CD4-positive, alpha-beta T cell treated with Interferon gamma for 1 hour (primary cell): ENCODE measurements at places on chromosomes 6 and 20.

DNA sequence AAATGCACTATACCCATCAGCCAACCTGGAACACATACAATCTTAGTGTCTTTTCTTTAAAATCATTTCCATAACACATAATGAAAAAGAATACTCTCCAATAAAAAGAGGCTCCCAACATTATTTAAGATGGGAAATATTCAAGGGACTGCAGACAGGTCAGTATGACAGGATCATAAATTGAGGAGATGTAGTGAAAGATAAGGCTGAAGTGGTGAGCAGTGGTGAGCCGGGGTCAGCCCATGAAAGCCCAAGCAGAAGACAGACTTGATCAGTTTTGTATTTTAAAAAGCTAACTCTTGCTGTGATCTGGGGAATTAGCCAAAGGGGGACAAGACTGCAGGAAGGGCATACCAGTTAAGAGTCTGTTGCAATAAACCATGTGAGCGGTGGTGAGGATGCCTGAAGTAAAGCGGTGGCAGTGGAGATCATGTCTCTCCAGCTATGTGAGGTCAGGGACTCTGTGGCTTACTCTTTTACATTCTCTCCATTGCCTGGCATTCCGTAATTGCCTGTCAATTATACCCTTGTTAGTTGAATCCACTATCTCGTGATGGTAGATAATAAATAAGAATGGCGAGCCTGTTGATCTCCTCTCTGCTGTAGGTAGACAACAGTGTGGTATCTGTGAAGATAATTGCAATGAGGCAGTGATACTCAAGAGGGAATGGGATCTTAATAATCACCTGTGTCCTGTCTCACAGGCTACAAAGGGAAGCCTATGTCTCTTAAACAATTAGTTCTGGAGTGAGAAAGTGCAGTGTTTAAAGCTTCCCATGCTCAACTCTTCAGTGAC is 97.4 kb downstream of the FILIP1 start:
- DNase-seq = no peak

- DNase-seq = peak; percentile 11
Measured at GRCh38 chr20:32605167-32605656, 20.1 kb upstream of the NOL4L start.

DNA sequence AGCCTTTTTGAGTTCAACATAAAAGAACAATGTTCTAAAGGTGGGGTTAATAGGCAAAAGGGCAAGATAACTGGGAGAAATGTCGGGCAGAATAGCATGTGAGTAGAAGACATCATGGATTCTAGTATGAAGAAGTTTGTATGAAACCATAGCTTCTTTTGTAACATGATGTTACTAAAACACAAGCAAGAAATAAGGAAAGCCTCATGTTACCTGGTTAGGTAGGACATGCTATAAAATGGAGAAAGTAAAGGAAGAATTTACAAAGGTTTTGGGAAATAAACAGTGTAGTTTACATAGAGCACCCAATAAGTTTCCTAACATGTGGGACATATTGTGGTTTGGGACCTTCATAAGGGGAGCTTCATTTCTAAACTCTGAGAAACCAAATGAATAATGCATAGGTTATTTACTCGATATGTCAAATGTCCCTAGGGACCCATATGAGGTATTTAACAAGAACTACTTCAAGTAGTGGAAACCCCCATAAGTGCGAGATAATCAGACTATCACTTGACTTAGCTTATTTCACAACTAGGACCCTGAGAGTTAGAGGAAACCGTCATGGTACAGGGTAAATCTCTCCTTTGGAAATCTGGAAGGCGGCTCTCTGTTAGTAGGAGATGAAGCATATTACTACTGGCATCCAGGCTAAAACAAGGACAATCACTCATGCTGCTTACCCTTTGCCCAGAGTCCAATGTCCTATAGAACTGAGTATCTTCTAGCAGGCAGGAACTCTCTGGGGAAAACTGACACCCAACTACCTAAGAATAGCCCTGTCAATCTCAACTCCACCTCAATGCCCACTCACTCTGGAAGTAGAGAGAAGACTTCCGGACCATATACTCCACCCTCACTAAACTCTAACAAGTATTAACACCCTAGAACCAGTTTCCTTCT is 57.5 kb downstream of the ILRUN start:
- no peak for DNase-seq

DNA sequence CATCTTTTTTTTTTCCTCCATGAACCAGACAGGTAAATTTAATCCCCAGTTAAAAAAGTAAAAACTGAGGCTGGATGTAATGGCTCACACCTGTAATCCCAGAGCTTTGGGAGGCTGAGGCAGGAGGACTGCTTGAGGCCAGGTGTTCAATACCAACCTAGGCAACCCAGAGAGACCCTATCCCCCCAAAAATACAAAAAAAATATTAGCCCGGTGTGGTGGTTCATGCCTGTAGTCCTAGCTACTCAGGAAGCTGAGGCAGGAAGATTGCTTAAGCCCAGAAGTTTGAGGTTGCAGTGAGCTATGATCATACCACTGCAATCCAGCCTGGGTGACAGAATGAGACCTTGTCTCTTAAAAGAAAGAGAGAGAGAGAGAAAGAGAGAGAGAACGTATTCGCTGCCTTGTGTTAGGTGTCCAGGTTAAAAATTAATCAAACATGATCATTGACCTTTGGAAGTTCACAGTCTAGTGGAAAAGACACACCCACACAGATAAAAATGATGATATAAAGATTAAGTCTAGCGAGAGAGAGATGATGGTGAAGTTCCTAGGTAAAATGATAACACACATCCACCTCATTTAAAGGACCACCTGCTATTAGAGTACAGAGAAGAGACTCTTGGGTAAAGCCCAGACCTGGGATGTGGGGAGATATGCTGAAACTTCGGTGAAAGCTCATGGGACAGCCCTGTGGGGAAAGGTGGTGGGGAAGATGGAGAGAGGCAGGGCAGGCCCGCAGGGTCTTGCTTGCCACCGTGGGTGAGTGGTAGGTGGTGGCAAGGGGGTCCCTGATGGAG is 4.8 kb upstream of the NHSL1 start:
- no peak for DNase-seq

GRCh38 chr20:40868551-40869217 is 159.9 kb upstream of the TOP1 start:
- no peak for DNase-seq

DNA sequence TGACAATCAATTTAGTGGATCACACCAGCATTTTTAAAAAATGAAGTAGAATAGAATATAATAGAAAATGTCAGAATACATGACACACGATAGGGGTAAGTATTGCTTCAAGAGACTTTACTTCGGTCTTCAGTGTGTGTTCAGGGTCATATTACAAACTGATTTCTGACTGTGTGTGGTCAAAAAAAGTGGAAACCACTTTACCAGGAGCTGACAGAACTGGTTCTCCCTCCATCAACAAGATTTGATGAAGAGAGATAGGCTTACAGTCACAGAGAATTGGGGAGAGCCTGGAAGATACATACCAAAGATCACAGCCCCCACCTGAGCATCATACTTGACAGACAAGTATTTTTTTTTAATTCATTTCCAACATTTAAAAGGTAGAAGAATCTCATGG is 21.7 kb downstream of the ARMC2 start:
- no peak for DNase-seq

- no peak for DNase-seq
Measured at GRCh38 chr6:154874773-154875592, 120.1 kb upstream of the TIAM2 start.

DNA sequence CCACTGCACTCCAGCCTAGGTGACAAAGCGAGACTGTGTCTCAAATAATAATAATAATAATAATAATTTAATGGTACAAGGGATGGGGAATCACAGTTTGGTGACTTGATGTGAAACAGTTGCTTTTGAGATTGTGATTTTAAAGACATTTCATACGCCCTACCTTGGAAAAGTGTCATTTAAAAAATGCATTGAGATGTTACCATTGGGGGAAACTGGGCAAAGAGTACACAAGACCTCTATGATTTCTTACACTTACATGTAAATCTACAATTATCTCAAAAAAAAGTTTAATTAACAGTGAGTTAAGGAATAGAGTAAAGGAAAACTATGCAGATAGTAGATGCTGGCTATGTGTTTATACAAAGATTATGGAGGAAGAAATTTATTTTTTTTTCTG is 22.3 kb downstream of the ADTRP start:
- no peak for DNase-seq

GRCh38 chr20:63555661-63556381 is 1.9 kb downstream of the FNDC11 start:
- DNase-seq = no peak

GRCh38 chr6:140009286-140009685 is 634.8 kb upstream of the CITED2 start:
- DNase-seq = no peak
